ENCODE measurements at places on chromosomes 3 and 15. TPM values are rescaled to one million over a fixed set of nuclear protein-coding genes. Genes with fewer than 3 reads are reported as not detected.

FGF12 gene
- polyA plus RNA-seq = not detected

- DNase-seq = no peak
These were observed 56.9 kb downstream of the CYP19A1 start for GRCh38 chr15:51281368-51281967.

DNA sequence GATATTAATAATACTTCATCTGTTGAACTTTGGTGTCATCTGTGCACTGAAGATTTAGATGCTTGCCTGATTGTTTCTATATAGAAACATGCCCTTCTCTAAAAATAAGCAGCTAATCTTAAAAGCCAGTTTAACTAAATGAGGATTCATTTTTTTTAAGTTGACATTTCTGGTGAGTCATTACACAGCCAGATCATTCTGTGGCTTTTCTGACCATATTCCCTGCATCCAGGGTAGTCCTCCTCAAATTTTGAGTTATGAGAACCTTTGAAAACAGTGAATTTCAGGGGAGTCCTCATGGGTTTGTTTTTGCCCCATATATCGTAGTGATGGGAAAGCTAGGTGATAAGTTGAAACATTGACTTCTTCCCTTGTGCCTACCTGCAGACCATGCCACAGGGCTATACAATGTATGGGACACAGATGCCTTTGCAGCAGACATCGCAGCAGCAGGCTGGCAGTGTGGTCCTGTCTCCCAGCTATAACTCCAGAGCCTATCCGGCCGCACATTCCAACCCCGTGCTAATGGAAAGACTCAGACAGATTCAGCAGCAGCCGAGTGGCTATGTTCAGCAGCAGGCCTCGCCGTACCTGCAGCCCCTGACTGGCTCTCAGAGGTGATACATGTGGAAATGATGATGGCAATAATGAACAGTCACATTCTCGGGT is 26.5 kb upstream of the P2RY12 start:
- no peak for DNase-seq

- no peak for DNase-seq
These were observed 8.9 kb upstream of the NSMCE3 start for GRCh38 chr15:29278436-29279105.

Measured in naive thymus-derived CD4-positive, alpha-beta T cell (primary cell).